Kidney tubule cell (primary cell): ENCODE measurements at places on chromosomes 7 and 10.

- no peak for DNase-seq
These were observed 157.0 kb upstream of the SVIL start for GRCh38 chr10:29791773-29792172.

DNA sequence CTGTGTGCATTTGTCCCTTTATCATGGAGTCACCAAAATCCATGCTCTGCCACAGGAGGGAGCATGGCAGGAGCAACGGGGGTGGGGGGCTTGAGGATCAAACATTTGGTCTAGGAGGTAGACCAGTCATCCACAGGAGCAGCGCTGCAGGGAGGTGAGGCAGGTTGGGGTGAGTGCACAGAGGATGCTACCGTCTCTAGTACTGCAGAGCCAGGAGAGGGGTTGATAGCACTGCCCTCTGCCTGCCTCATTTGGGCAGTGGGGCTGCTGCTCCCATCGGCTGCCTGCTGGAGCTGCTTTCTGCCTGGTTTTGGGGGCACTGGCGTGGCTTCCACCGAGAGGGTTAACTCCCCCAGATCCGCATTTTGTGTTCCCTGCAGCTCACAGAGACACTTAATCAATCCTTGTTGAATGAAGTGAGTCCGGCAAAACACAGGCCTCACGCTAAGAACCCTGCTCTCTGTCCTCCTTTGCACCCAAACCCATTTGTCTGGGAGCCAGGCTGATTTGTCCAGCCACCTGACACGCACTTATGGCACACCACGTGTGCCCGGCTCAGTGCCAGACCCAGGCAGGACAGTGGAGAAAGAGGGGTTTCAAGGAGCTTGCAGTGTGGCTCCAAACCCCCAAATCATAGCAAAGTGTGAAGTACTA is 527.1 kb upstream of the FOXK1 start:
- DNase-seq = no peak

- peak; percentile 14 for DNase-seq
These were observed 49.2 kb upstream of the SHH start for GRCh38 chr7:155861480-155861868.

- DNase-seq = no peak
These were observed 5.0 kb downstream of the RBAK start for GRCh38 chr7:5050676-5051075.

- peak; percentile 100 for DNase-seq
These were observed 18.0 kb downstream of the MACC1 start for GRCh38 chr7:20199015-20199737.

GRCh38 chr10:96556003-96556402 is 30.8 kb downstream of the TM9SF3 start:
- no peak for DNase-seq

GRCh38 chr10:58829839-58830238 is 317.2 kb downstream of the BICC1 start:
- no peak for DNase-seq

- no peak for DNase-seq
These were observed 180.8 kb downstream of the PTPRN2 start for GRCh38 chr7:158406801-158407200.

- no peak for DNase-seq
These were observed 113.3 kb downstream of the EBF3 start for GRCh38 chr10:129850790-129851189.
